ENCODE measurements at places on chromosomes 2 and 18.

DNA sequence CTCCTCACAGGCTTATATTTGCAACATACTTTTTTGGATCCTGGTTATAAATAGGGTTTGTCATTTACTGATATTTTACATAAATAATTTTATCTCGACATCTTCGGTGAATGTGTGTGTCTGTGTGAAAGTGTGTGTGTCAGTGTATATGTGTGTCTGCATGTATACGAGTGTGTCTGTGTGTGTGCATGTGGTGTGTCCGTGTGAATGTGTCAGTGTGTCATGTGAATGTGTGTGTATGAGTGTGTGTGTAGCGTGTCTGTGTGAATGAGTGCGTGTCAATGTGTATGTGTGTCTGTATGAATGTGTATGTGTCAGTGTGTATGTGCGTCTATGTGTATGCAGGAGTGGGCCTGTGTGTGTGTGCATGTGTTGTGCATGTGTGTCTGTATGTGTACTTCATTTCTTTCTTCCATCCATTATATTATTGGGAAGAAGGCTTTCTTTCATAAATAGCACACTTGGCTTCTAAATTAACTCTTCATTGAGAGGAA lies 161.6 kb downstream of the ST6GAL2 start:
- DNase-seq: no peak

GRCh38 chr2:241011751-241012510 lies 13.5 kb downstream of the SNED1 start:
- DNase-seq: no peak

- no peak for DNase-seq
These were observed 93.7 kb downstream of the IRS1 start for GRCh38 chr2:226705965-226706364.

- no peak for DNase-seq
These were observed 30.9 kb downstream of the MREG start for GRCh38 chr2:215982465-215982875.

- no peak for DNase-seq
These were observed 12.6 kb upstream of the PROM2 start for GRCh38 chr2:95261602-95262001.

DNA sequence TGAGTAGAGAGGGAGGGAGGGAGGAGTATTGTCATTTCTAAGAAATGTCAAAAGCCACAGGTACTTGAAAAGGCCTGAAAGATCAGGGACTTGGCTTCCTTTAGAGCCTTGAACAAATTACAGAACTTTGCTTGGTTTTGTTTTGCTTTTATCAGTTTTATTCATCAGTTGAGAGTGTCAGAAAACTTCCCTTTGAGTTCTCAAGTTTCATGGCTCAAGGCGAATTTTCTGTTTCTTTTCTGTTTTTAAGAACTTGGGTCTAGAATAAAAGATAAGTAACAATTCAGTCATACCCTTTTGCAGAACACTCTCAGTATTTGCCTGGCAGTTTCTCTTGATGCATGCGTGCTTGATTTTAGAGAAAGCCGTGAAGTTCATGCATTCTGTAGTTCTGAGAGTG lies 531.9 kb downstream of the PARD3B start:
- no peak for DNase-seq

- DNase-seq: no peak
These were observed 31.3 kb upstream of the TOGARAM2 start for GRCh38 chr2:28949617-28950305.

GRCh38 chr2:24054366-24055010 lies 4.9 kb downstream of the FKBP1B start:
- no peak for DNase-seq

- DNase-seq: no peak
These were observed 13.5 kb downstream of the IL36B start for GRCh38 chr2:113039158-113039557.

- no peak for DNase-seq
These were observed 8.4 kb upstream of the CREG2 start for GRCh38 chr2:101395545-101396315.

GRCh38 chr18:60209042-60209441 lies 163.5 kb downstream of the MC4R start:
- no peak for DNase-seq

DNA sequence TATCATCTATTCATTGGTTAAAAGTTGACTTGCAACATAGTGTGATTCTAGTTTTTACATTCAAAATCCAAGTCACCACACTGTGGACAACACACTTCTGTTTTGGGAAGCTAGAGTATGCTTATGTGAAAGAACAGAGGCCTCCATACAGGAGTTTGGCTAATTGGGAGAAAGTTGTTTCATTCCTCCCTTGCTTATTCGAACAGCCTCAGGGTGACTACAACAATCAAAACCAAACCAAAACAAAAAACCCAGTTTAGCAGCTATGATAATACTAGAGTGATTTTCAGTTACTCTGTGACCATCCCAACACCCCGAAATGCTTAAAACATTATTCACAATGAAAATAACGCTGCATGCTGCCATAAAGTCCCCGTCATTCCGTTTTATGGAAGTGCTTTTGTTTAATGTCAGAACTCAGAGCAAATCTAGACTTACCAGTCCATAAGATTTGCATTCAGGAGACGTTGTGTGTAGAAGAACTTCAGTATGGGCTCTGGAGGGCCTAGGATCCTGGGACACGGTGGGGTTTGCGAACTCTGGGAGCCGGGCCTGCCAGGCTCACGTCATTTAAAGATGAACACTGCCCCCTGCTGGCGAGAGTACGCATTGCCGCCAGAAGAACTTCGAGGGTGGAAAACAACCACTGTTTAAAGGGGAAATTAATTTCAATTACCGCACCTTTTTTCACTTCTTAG lies 111.4 kb downstream of the FTCDNL1 start:
- DNase-seq: peak; percentile 11

DNA sequence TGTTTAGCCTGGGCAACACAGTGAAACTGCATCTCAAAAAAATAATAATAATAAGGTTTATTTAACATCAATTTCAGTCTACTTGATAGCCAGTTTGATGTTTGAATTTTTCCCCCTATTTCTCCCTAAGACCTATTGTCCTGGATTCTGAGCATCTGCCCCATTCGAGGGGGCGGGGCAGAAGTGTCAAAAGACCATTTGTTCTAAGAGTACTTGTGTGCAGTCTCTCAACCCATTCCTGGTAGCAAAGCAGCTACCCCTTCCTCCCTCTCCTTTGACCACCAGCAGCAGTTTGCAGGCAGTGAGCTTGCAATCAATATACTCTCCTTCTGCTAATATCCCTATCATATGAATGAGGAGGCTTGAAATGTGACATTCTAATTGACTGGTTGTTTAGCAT lies 71.9 kb downstream of the VWC2L start:
- no peak for DNase-seq

DNA sequence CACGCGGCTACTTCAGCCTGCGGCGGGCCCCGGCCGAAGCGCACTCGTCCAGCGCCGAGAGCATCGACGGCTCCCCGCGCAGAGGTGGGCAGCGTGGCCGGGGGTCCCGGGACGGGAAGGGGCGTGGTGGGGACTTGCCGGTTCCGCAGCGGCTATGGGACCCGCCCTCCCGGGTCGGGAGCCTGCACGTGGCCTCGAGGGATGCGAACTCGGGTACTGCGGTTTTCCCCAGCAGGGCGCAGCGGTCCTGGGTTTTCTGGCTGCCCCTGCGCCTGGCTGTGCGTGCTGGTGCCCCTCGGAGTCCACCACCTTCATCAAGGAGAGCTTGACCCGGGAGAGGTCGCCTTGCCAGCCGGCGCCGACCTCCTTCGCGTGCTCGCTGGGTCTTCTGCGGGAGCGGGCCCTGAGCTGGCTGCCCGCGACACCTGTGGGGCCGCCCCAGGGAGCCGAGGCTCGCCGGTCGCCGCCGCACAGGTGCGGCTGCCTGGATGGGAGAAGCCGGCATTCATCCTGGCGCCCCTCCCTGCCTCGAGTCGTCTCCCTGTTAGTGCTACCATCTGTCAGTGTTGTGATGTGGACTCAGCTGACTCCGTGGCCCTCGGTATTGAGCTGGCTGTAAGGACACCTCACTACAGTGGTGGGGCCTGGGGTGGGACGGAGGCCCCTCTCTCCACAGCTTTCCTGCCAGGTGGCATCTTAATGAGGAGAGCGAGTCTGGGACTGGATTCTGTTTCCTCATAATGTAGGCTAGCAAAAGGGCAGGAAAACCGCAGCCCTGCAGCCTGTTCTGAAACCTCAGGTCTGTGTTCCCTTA lies 177.3 kb downstream of the AGAP1 start:
- no peak for DNase-seq

GRCh38 chr2:119772128-119772527 lies 12.4 kb downstream of the PTPN4 start:
- no peak for DNase-seq

DNA sequence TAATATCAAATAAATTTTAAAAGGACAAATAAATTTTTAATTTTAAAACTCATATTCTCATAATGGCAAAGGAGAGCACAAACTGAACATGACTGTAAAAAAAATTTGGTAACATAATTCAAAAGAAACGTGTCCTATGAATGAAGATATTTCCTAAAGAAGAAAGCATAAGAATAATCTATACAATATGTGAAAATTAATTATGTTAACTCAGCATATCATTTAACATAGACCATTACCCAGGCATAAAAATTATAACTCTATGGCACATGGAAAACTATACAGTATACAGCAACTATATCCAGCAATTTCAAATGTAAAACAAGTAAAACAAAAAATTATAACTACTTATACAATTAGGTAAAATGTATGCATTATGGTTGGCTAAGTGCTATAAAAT lies 288.1 kb downstream of the SUCLG1 start:
- no peak for DNase-seq

DNA sequence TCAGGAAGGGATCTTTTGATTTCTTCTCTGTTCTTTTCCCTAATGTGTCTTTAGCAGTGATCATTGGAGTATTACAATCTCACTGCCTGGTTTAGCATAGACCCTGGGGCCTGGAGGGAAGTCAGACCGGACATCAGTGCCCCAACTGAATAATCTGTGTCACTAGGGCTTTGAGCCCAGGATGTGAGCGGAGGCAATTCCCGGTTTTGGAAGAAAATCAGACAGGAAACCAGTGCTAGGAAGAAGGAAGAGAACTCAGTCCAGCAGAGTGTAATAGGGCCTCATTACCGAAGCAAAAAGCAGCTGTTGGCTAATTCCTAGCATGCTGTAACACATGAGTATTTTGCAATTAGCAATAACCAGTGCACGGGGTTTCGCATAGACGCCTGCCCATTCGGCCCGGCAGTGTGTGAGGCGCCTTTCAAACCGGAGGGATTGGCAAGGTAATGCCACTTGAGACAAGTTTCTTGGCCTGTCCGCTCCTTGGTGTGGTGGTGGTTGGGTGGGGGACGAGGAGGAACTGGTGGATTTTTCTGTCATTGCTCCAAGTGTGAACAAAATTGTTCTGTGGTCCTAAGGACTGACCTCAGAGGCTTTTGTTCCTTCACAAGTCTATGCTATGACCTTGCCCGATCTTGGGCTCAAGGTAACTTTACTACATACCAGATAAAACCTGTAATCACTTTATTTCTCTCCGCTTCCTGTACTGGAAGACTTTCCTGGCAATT lies 2.8 kb downstream of the FOSL2 start:
- no peak for DNase-seq

DNA sequence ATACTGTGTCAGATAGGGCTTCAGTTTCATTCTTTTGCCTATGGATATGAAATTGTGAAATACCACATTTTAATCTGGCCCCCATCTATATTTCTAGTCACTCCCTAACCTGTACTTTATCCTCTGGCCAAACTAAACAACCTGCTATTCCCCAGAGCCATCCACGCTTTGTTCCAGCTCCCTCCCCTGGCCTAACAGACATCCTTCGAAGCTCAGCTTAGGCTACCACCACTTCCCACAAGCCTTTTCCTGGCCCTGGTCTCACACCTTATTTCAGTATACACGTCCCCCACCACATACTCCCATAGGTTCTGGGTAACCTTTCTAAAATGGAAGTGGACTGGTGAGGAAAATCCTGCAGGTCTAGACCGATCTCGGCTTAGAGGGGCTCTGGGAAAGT lies 55.4 kb downstream of the MAP4K3 start:
- no peak for DNase-seq

DNA sequence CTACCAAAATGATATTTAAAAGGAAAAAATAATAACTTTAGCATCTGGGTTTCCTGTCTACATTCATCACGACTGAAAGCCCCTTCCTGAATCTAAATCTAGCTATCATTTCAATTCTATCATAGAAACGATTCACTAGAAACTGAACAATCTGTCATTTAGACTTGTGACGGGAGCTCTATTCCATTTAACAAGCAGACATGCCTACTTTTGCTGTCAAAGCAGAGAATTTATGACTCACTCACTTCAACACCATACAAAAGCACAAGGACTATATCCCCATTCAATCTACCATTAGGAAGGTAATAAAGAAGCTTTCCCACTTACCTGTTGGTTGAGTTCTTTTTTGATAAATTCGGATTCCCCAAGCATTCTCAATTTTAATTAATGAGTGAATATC lies 1072.3 kb downstream of the LRP1B start:
- DNase-seq: no peak

DNA sequence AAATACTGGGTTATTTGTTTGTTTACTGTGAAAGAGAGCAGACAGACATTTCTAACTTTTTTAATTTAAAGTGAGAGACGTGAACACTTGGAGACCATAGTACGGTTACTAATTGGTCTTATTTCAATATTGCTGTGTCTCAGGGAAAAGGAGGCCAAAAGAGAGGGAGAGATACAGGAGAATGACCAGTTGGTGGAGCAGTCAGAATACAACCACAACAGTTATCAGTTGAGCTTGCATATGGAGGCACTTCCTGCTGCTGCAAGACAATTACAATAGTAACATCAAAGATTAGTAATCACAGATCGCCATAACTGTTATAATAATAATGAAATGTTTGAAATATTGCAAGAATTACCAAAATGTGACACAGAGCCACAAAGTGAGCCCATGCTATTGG lies 58.2 kb downstream of the TWSG1 start:
- no peak for DNase-seq

DNA sequence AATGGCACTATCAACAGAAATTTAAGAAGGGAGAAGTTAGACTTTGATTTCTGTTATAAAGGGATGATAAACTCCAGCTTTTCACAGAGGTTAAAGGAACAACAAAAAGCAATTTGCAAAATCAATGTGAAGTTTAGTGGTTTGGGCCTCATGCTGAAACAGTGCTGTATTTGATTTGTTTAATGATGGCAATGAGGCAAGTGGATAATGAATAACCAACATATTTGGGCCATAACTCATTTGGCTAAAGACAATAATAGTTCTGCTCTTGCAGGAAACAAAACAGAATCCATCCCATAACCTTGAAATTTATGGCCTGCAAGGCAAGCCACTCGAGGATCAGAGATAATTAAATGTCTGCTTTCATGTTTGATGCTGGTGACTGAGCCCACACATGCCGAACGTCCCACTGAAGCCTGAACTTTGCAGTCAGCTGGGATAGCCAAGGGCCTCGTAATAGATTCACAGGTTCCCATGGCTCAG lies 56.5 kb downstream of the TPGS2 start:
- no peak for DNase-seq
